ENCODE measurements at places on chromosomes 1 and 21.
A peak's percentile ranks its signal among the peaks of the same experiment; 100 is the strongest.

- peak; percentile 40 for DNase-seq
Measured at GRCh38 chr1:234658138-234658537, 48.2 kb upstream of the IRF2BP2 start.

DNA sequence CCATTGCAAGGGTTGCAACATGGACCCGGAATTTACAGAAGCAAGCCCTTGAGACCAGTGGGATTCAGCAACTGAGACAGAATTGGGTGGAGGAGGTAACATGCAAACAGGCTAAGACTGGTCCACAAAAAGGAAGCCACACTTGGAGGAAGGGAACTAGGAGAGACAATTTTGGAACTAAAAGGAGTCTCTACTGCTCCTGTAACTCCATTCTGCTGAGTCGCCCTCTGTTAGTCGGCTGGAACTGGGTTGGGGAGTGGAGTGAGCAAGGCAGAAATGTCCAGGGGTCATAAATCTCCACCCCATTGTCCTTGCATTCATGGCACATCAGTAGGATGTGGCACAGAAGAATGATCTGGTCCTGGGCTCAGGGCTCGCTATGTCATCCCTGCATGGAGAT lies 5.1 kb downstream of the LAMB3 start:
- DNase-seq, result no peak

DNA sequence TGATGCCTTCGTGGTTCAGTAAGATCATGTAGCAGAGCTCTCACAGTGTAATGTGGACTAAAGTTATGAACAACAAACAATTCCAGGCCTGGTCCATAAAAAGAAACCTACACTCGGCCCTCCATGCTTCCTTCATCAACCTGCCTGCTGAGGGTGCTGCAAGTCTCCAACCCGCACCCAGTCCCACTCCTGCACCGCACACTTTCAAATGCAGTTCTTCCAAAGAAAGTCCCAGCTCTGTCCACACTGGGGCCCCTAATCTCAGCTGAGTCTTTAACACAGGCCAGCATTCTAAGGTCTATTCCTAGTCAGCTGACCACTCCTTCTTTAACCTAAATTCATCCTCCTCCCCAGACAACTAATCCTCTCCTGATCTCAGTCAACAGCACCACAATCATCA lies 71.5 kb upstream of the NR5A2 start:
- no peak for DNase-seq

DNA sequence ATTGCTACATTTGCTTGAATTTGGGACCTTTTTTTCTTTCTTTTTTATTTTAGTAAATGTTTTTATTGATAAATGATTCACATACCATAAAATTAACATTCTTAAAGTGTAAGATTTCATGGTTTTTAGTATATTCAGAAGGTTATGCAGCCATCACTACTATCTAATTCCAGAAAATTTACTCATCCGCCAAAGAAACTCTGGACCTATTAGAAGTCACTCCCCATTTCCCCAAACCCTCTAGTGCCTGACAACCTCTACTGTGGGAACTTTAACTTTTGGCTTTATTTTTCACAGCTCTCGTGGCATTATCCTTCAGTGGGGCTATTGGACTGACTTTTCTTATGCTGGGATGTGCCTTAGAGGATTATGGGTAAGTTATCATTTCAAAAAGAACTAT lies 4.5 kb downstream of the LEPR start:
- no peak for DNase-seq

DNA sequence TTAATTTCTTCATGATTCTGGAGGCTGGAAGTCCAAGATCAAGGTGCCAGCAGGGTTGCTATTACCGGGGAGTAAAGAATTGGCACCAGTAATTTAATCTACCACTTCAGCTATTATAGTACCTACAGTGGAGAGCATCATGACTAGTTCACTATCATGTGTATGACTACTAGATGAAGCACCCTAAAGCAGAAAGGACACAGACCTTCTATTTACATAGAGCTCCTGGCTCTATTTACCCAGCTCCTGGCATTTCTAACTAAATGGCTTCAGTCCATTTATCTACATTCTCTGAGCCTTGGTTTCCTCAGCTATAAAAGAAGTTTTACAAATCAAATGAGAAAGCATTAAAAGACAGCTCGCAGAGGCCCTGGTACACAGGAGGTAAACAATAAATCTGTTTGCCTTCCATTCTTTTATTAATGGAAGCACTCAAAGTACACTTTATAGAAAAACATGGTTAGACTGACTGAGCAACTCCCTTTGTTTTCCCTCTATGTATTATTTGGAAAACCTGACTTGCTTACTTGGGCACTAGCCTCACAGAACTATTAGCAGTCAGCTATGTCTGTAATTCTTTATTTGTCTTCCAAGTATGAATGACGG lies 203.0 kb downstream of the SLC35F3 start:
- DNase-seq, result no peak

- no peak for DNase-seq
Measured at GRCh38 chr21:45536301-45537081, 5.7 kb downstream of the SLC19A1 start.

DNA sequence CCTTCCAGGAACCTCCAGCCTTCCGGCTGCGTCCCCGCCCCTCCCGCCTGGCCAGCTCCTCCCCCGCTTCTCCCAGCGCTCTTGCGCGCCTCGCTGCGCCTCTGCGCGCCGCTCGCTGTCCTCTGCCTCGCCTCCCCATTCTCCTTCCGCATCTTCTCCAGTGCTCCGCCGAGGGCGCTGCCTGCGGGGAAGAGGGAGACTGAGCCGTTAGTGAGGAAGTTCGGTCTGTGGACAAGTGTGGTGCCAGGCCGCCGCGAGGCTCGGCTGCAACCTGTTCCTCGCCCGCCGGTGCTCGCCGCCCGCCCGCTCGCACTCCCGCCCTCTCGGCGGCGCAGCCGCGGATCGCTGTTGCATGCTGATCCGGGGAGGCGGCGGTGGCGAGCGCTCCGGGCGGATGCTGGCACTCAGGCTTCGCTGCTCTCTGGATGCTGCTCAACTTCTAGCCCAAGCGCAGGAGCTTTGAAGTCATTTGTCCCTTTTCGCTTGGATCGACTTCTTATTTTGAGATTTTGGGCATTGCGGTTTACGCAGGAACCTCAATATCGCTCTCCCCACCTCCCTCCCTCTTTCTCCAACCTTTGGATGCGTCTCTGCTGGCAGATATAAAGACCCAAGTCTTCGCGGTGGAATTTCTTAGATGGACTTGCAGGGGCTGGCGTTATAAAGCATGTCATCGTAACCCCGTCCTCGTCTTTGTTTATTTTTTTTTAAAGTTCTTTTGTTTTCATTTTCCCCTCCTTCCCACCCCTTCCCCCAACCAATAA lies 614 bp upstream of the CACNA1E start:
- no peak for DNase-seq
